ENCODE measurements at places on chromosomes 4 and X. TPM values are rescaled to one million over a fixed set of nuclear protein-coding genes. Genes with fewer than 3 reads are reported as not detected.

DNA sequence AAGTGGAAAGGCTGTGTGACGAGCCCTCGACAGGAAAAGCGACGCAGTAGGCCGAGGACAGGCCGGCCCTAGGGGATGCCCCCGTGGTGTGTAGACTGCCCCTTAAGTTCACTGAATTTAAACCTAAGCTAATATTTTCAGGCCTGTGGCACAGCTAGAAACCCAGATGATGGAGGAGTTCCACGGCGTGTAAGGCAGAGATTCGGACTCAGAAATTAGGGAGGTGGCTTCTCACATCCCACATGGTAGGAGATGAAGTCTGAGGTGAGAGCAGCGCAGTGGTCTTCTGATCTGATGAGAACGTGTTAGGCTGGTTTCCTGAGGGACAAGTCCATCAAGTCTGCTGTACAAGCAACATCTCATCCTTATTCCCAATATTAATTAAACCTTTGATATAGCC, 7.8 kb downstream of the LRP2BP start:
- no peak for DNase-seq

GRCh38 chr4:111417521-111417920, 727.7 kb upstream of the FAM241A start:
- DNase-seq = no peak

DNA sequence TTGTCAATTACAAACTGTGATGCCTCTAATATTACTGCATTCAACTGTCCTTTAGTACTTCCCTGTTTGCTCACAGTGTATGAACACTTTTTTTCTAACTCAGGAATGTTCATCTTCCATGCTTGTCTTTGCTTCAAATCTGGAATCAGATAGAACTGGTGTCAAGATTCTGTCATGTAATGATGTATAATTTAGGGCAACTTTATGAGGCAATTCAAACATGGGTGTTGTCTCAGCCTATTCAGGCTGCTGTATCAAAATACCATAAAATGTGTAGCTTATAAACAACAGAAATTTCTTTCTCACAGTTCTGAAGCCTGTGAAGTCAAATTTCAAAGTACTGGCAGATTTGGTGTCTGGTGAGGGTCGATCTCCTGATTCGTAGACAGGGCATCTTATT, 1012.9 kb downstream of the RAB28 start:
- DNase-seq = no peak

HTR2C gene
- not detected for polyA plus RNA-seq

GRCh38 chr4:11072999-11073398, 355.7 kb downstream of the HS3ST1 start:
- no peak for DNase-seq

DNA sequence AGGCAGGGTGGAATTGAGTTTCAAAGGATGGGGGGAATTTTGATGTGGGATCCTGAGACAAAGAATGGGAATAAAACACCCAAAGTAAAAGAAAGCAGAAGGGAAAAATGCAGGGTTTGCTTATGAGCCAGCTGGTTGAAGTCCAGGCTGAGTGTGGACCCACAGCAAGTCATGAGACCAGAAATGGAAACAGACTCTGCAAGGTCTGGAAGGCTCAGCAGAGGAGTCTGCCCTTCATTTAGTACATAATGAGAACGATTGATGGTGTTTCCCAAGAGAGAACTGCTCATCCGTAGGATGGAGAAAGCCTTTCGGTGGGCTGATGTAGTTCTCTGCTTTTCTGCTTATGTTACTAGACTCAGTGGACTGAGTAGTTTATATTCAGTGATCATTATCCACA, 259.1 kb downstream of the C4orf33 start:
- no peak for DNase-seq

GRCh38 chr4:76562836-76563453, 127.9 kb downstream of the SHROOM3 start:
- no peak for DNase-seq

- DNase-seq = peak; percentile 19
Measured at GRCh38 chr4:113445286-113445685, 316.3 kb downstream of the CAMK2D start.

MAGEA2 gene
- polyA plus RNA-seq = not detected

GRCh38 chrX:23732704-23733103, 10.4 kb downstream of the ACOT9 start:
- DNase-seq = no peak

ESX1 gene
- not detected for polyA plus RNA-seq

DNA sequence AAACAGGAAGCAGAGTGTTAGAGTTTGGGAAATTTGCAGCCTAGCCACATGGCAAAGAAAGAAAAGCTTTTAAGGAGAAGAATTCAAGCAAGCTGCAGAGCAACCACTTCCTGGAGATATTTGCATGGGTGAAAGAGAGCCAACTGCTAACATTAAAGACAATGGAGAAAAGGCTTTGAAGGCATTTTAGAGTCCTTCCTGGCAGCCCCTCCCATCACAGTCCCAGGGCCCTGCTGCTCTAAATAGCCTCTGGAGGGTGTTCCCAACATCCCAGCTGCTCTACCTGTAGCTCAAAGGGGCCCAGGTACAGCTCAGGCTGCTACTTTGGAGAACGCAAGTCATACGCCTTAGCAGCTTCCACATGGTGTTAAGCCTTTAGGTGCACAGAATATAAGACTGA, 235.9 kb upstream of the FMR1 start:
- DNase-seq = no peak

CTAG2 gene
- not detected for polyA plus RNA-seq

DNA sequence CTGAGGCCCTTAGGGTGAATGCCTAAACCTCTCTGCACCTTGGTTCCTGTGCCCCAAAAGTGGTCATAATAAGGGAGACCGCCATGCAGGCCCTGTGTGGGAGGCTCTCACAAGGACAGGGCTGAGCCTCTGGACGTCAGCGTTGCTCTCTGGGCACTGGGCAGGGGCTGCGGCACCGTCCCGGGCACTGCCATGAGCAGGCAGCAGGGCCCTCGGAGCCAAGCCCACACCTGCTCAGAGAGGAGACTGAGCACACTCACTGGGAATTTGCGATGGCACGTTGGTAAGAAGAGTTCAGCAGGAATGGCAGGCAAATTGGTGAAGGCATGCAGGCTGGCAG, 123.4 kb downstream of the HMX1 start:
- DNase-seq = no peak

- DNase-seq = no peak
Measured at GRCh38 chr4:137794764-137795254, 262.5 kb upstream of the PCDH18 start.

- no peak for DNase-seq
Measured at GRCh38 chr4:22595684-22596083, 79.8 kb upstream of the ADGRA3 start.

DNA sequence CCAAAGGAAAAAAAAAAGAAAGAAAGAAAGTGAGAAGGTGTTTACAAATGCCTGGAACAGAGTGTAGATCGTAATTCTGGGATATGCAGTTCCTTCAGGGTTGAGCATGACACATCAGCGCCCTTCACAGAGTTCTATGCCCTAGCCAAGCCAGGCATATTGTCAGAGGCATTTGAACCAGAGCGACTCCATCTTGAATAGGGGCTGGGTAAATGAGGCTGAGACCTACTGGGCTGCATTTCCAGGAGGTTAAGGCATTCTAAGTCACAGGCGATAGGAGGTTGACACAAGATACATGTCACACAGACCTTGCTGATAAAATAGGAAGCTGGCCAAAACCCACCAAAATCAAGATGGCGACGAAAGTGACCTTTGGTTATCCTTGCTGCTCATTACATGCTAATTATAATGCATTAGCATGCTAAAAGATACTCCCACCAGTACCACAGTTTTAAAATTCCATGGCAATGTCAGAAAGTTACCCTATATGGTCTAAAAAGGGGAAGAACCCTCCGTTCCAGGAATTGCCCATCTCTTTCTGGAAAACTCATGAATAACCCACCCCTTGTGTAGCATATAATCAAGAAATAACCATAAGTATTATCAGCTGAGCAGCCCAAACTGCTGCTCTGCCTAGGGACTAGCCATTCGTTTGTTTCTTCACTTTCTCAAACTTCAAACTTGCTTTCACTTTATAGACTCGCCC, 23.5 kb upstream of the LRBA start:
- no peak for DNase-seq

PDE6B gene
- polyA plus RNA-seq = 27.1 TPM

DNA sequence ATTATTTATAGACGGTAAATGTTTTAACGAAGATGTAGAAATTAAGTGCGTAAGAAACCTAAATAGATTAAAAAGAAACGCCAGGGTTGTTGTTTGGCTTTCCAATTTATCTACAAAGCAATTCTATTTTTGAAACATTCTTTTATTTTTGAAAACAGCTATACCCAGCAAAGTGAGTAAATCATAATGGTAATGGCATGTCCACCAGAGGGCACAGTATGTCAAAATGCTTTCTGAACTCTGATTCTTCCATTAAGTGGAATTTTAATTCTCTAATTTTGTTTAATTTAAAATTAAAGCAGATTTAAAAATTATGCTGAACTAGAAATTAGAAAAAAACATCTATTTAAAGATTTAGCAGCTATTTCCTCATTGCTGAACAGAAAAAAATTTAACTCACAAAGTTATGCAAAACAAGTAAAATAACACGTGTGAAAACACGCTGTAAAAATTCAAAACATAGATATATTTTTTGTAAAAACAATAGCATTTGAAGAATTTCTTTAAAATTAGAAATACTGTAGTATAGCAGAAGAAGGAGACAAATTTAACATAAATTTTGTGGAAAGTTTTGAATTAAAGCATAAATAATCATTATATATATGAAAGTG, 26.5 kb downstream of the RASSF6 start:
- DNase-seq = no peak

All from large intestine (tissue), 12 donors.